DMS 273 treated with DMSO at 0.1 percent for 48 hours (cell line): ENCODE measurements at places on chromosomes 11 and 22.

- DNase-seq: no peak
These were observed 226.7 kb downstream of the BRD1 start for GRCh38 chr22:49600891-49601431.

DNA sequence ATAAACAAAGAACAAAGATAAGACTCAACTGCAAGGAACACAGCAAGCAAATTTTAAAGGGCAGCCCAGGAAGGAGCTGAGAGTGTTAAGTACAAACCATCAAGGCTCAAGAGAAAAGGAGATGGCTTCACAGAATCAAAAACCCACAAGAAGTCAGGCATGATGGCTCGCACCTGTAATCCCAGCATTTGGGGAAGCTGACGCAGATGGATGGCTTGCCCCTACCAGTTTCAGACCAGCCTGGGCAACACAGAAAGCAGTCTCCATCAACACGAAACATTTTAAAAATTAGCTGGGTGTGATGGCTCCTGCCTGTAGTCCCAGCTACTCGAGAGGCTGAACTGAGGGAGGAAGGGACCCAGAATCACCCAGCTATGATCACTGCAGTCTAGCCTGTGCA, 32.6 kb downstream of the MAPK1 start:
- DNase-seq: no peak

DNA sequence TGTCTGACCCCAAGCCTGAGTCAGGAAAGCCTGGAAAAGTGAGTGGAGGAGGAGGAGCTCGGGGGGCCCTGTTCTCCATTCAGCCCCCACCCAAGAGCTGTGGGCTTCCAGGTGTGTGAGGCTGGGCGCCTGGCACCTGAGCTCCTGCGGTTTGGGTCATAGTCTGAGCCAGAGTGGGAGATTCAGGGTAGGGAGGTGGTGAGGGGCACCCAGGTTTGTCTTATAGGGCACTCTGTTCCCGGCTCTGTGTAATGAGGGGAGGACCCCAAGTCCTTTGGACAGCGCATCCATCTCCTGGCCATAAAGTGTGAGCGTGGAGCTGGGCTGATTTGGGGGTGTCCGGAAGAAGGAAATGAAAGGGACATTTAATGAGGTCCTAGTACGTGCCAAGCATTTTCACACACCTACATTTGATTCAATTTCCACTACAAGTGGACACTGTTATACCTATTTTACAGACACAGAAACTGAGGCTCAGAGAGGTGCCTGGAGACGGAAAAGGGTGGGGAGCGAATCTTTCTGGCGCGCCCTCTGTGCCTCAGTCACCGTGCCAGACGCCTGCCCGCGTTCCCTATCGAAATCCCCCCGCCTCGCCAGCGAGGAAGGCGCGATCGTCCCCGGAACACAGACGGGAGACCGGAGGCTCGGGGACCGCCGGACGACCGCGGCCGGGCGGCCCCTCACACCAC, 1.2 kb downstream of the NPTXR start:
- DNase-seq: no peak

- DNase-seq: no peak
These were observed 46.3 kb upstream of the SLC22A12 start for GRCh38 chr11:64544616-64545296.

GRCh38 chr11:33687733-33688479, 12.7 kb downstream of the C11orf91 start:
- DNase-seq: no peak

- DNase-seq: no peak
These were observed 728 bp downstream of the MMP27 start for GRCh38 chr11:102704841-102705240.

GRCh38 chr11:62150887-62151736, 27.3 kb downstream of the INCENP start:
- no peak for DNase-seq

DNA sequence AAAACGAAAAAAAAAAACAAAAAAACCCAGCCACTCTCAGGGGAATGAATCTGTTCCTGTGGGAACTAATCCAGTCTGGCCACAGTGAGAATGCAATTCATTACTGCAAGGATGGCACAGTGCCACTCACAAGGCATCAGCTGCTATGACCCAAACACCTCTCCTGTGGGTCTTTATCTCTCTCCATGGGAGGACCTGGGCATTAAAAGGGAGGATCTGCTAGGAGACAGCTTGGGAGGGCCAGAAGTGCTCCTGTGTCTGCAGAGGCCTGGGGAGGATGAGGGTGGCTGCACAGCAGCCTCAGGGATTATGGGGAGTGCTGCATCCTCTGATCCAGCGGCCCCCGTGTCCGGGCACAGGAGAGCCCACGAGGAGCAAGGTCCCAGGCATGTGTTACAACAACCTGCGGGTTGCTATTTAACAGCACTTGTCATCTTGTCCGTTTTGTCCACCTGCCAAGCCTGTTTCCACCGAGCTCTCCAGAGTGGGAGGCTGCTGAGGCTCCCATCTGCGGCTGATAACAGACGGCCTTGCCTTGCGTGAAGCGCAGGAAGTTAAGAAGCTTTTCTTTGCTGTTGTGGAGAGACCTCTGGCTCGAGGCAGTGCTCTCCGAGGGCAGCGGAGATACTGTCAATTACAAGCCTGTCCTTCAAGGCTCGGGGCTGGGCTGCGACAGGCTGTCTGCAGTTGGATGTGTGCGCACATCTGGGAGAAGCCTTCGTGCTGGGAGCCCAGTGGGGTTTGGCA, 97.7 kb downstream of the NXPE2 start:
- no peak for DNase-seq

DNA sequence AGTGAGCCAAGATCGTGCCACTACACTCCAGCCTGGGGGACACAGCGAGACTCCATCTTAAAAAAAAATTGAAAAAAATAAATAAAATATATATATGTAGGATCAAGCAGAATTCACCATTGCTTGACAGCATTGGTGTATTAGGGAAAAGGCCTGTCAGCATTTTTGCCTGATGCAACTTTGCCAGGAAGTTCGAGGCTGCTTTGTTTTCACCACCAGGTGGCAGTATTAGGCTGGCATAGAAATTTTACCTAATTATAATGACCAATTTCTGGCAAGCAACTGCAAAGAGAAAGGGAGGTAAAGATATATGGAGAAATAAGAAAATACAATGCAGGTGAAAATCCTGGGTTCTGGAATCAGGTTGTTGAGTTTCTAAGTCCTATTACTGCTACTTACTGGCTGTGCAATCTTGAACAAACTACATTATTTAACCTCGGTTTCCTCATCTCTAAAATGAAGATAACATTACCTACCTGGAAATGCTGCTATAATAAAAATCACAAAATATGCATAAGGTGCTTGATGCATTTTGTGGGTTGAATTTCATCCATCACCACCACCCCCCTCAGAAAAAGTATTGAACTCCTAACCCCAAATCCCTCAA, 24.7 kb downstream of the LAYN start:
- DNase-seq: peak; percentile 2
